ENCODE measurements at places on chromosomes 7 and 10. TPM values are rescaled to one million over a fixed set of nuclear protein-coding genes. Genes with fewer than 3 reads are reported as not detected.
A peak's percentile ranks its signal among the peaks of the same experiment; 100 is the strongest.

CALML3 gene
- not detected for total RNA-seq

DNA sequence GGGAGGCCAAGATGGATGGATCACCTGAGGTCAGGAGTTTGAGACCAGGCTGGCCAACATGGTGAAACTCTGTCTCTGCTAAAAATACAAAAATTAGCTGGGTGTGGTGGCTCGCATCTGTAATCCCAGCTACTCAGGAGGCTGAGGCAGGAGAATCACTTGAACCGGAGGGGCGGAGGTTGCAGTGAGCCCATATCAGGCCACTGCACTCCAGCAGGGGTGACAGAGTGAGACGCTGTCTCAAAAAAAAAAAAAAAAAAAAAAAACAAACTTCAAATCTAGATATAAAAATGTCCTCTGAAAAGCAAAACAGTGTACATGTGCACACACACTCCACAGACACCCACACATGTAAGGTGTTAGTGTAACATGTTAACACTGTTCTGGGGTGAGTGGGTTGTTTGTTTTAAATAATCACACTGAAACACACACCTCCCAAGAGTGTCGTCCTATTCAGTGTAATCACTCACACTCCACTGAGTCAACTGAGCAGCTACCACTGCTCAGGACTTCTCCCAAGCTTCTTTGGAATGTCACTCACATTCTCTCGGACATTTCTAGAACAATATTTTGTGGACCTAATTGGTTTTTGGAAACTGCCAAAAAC lies 12.8 kb upstream of the RGS10 start:
- no peak for DNase-seq

GRCh38 chr7:133735222-133735621 lies 391.9 kb upstream of the LRGUK start:
- DNase-seq, result no peak

GRCh38 chr10:131860806-131861440 lies 39.9 kb upstream of the PPP2R2D start:
- no peak for DNase-seq

DNA sequence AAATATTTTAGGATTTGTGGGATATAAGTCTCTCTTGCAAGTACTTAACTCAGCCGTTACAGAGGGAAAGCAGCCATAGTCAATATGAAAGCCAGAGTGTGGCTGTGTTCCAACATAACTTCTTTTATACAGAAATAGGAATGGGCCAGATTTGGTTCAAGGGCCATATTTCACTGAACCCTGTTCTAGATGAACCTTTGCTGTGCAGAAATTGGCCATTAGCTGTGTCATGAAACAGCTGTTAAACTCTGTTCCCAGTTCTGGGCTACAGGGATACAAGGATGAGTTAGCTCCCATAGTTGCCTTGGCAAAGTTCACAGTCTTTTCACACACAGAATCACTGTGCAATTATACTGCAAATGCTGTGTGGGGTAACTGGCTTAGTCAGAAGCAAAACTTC lies 213.9 kb upstream of the LRRN3 start:
- DNase-seq, result no peak

DNA sequence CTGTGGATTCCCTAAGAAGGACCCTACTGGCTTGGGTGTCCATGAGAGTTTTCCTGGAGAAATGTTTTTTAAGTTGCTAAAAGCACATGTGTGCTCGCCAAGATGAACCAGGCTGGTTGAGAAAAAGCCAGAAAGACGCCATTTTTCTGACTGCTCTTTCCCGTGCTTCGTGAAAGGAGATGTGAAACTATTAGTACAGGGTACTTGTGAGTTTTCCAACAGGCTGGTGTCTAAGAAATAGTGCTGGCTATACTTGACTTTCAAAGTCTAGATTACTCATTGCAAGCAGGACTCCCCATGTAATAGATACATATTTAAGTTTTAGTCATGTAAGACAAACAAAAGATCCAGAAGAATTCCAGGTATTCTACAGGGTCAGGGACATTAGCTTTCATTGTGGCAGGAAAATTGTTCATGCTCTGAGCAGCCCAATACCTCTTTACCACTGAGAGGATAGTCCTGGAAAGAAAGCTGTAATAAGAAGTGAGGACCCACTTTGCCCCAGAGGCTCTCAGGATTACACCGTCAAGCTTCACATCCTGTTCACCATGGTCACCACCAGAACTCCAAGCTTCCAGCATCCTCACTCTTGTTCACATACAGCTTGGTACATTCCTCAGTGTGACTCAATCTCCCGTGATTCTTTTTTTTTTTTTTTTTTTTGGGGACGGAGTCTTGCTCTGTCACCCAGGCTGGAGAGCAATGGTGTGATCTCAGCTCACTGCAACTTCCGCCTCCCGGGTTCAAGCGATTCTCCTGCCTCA lies 43.8 kb upstream of the ICA1 start:
- no peak for DNase-seq

DNA sequence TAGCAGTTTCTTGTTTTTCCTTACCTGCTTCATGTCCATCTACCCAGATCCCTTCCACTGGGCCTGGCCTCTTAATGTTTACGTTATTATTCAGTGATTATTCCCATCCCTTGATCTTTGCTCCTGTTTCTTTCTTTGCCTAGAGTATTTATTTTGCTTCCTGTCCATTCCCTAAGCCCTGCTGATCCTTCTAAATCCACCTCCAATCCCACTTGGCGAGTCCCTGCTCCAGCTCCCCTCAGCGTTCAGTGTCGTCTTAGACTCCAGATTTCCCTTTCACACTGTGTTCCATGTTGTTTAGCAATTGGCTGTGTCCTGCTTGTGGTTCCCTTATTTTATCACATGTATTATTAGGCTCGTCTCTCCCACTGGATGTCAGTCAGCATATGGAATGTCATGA lies 7.3 kb downstream of the PPP2R2D start:
- no peak for DNase-seq

DNA sequence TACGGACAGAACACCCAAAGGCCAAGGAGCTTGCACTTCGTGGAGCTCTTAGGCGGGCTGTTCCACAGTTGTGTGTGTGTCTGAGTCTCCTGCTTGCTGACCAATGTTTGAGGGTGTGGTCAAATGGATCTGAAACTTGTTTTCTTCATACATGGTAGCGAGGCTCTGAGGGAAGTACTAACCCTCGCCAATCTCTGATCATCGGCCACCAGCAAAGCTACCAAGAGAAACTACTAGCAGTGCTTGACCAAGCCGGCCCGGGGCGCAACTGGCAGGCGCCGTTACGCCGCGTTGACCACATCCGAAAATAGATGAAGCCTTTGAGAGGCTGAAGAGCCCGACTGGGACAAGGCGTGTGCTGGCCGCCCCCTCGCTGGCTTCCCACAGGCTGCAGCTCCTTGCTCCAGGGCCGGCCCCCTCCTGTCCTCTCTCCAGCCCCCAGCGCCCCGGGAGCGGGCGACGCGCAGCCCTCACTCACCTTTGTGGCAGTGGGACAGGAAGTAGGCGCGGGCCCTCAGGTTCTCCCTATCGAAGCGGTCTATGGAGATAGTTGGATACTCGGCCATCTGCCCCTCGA lies 384 bp downstream of the DCLRE1C start:
- peak; percentile 22 for DNase-seq

Measured in HCT116 (cell line).